T1000 (cell line): ENCODE measurements at places on chromosomes 2 and 18.

- DNase-seq: no peak
Measured at GRCh38 chr2:181877181-181877664, 14.3 kb upstream of the ITPRID2 start.

GRCh38 chr2:92073815-92074548, 2797.2 kb upstream of the TEKT4 start:
- DNase-seq: no peak

DNA sequence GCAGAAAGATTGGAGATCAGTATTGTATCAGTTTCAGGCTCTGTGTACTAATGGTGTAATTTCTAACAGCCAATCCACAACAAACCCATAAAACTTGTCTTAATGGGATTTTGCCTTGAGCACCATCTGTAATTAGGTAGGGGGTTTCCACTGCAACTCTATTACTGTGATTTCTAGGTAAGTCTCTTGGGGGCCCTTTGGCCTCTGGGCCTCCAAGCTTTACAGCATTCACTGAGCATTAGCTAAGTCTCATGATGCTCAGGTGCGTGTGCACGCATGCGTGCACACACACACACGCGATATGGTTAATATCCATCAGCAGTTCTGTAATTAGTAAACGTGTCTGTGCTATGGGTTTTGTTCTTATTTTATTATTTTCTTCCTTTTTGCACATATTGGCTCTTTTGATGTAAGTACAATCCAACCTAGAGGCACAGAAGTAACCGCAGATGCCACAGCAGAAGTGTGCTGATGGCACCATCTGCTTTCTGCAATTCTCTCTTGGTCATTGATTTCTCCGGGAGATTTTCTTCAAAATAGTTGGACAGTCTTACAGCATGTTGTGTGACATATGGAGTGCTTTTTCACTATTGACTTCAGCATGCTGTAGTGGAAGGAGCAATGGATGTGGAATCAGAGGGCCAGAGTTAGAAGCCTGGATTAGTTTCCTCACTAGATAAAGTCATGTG, 592.0 kb downstream of the LRRTM4 start:
- no peak for DNase-seq

GRCh38 chr2:20168727-20169696, 55.9 kb downstream of the SDC1 start:
- no peak for DNase-seq

DNA sequence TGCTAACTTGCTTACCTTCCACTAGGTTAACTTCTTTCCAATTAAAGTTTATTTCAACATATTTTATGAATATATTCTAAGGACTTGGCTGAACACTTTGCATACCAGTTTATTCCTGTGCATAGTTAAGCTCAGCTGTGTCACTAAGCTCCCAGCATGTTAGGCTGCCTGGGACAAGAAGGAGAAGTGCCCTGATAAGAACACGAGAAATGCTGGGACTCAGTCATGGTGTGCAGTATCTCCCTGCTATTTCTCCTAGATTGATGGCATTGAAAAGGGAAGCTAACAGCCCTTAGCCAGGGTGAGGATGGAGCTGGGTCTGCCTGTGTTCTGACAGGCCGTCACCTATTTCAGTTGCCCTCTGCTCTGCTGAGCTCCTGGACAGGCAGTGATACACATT, 164.3 kb downstream of the TRABD2A start:
- DNase-seq: no peak

DNA sequence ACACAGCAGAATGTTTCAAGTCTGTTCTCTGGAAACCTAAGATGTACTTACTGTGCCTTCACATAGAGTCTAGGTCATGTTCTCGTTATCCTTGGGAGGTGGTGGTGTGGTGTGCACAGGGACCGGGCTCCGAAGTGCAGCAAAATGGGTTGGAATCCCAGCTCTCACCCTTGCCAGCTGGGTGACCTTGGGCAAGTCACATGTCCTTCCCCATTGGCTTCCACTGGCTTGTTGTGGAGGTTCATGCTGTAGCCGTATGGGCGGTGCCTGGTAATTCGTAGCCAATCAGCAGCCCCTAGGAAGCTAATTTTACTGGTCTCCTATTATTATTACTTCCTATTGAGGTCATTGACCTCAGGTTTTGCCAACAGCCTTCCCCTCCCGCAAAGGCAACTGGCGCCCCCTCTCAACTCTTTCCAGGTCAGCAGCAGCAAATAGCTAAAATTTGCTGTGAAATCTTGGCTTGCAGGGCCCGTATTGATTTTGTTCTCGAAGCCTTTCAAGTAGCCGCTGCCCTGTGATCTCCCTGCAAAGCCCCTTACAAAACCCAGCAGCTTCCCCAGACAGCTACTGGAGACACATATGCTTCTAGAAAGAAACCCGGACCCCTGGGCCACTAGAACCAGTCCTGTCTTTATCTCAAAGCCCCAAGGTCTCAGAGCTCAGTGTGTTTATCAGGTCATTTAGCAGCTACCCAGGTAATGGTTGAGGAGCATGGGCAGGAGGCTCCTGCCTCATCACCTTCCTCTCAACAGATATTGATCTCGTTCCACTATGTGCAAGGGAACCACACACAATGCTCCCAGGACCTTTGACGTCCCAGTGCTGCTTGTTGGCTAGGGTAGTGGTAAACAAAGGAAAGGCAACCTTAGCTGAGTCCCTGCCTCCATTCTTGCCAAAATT, 66.5 kb upstream of the SLC1A4 start:
- DNase-seq: no peak

DNA sequence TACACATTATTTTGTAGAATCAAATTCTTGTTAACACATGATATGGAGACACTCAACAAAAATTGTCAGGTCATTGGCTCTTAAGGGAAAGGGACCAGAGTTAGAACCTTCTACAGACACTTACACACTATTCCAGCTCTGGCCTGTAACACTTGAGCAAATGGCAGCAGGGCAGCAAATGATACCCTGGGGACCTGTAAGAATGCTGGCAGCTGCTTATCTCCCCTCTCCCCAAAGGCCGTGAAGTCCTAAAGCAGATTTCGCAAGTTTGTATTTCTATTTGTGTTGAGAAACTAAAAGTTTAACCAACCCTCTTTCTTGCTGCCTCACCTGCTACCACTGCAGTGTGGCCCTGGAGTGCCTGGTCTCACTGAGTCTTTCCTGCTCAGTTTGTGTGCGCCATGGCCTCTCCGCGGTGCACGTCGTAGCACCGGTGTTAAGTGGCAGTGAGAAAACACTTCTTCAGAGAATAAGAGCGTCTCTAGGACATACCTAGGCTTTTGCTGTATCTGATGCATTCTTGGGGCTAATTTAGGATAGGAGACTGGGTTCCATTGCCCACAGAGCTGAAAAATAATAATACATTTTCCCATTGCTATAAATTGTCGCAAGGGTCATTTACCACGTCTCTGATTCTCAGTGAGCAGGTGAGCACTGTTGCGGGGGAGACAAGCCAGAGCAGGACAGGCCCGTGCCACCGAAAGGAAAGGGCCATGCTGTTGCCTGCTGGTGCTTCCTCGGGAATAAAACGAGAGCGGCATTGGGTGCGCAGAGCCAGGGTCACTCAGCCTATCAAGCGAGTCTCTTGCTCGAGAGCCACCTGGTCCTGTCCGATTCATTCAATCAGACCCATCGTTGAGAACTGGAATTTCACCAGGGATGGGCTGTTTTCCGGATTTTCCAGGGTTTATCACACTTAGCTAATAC, 204.9 kb downstream of the PTGR3 start:
- DNase-seq: no peak

DNA sequence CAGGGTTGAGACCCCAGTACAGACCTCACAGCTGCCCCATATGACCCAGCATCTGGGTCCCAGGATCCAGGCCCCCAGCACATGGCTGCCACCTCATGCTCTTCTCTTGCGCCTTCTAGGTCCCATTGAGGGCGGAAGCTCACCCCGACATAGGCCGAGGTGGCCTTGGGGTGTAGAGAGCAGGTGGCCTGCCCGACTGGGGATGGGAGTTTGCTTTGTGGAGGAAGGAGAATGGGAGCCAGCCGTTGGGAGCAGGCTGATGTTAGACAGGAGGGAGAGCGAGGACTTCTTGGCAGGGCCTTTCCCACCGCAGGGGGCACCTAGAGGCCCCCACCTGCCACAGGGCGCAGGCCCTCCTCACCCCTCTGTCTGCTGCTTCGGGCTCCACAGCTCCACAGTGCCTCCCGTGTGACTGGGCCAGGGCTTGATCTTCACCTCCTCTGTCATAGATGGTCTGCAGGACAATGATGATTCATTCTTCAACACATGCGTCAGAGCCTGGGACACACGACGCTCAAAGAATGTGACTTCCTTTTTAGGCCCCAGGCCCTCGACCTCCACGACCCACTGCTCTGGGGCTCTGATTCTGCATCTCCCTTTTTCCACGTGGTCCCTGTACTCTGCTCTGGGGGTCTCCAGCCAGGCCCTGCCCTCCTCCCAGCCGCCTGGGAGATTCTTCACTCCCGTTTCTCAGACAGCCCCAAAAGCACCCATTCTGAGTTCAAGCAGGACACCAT, 86.6 kb upstream of the ODC1 start:
- no peak for DNase-seq

DNA sequence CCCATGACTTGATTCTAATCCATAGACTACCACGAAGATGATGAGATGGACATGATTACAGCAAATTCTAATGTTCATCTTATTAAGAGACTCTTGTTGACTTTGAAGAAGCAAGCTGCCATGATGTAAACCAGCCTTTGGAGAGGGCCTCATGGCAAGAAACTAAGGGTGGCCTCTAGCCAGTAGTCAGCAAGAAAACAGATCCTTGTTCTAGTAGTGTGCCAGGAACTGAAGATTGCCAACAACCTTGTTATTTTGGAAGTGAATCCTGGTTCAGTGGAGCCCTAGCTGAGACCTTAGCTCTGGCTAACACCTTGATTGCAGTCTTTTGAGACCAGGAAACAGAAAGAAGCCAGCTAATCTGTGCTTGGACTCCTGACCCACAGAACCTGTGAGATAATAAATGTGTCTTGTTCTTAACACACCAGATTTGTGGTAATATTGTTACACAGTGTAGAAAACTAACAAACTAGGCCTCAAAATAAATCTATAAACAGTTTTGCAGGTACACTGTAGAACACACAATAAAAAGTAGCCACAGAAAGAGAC, 10.0 kb downstream of the PHOSPHO2 start:
- DNase-seq: no peak

DNA sequence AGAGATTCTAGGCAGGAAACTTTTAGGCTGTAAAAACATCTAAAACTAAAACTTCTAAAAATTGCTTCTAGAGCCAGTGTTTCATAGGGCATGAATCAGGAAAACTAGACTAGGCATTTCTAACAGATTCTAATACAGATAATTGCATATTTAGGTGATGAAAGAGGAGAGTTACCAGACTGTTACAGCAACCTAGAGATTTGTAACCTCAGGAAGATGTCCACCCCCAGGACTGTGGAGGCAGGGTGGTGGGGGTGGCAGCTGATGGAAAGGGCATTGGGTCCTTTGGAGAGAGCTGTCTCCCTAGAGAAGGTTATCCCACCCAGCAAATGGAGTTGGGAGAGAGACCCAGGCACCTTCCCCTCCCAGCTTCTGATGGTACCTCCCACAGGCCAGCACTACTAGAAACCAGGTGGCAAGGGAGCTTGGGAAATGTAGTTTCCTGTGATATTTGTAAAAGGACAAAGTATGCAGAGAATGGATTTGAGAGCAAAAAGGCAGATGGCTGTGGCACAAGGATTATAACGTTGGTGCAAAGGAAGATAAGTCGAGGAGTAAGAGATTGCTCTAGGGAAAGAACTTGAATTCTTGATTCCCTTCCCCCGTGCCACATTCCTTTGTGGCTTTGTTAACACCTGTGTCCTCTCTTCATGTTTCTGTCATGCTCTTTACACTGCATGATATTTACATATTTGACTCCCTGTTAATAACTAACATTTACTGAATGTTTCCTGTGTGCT, 75.6 kb upstream of the MGAT5 start:
- no peak for DNase-seq

- DNase-seq: no peak
Measured at GRCh38 chr18:25243754-25244153, 108.2 kb downstream of the ZNF521 start.
